HFF-Myc (cell line): ENCODE measurements at places on chromosomes 4 and X.

DNA sequence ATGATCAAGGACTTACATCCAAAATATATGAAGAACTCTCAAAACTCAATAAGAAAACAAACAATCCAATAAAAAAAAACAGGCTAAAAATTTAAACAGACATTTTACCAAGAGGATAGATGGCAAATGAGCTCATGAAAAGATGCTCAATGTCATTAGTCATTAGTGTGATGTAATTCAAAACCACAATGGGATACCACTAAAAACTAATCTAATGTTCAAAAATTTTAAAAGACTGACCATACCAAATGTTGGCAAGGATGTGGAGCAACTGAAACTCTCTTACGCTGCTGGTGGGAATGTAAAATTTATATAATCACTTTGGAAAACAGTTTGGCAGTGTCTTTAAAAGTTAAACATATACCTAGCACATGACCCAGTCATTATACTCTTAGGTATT, 43.7 kb downstream of the RPS6KA6 start:
- no peak for DNase-seq

DNA sequence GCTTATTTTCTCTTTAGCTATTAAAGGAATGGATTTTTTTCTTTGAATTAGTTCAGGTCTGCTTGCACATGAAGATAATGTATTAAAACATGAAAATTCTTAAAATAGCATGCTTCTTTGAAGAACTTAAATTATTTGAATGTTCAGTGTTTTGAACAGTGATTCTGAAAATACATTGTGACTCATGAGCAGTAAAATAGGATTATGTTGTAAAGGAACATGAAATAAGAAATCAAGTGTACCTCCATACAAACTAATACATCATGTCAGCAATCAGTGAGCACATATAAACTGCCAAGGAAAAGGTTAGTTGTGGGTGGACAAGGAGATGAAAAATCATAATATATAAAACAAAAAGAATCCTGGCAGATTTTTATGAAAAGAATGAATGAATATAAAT, 66.1 kb downstream of the SNX25 start:
- no peak for DNase-seq

DNA sequence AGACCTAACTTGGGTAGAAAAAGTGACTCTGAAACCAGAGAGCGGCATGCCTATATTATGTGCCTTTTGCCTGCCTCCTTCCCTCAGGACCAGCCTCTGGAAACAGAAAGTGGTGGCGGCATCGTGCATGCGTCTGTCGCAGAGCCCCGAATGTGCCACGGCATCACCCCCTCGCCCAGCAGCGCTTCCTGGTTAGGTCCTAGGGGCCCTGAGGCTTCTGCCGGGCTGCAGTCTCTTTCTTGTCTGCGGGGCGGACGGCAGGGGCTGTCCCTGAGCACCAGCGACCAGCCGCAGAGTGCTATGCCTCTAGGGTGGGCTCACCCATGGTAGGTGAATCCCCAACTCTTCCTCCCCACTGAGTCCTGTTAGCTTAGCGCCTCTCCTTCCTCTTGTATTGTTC, 68.7 kb downstream of the VSIG4 start:
- no peak for DNase-seq

DNA sequence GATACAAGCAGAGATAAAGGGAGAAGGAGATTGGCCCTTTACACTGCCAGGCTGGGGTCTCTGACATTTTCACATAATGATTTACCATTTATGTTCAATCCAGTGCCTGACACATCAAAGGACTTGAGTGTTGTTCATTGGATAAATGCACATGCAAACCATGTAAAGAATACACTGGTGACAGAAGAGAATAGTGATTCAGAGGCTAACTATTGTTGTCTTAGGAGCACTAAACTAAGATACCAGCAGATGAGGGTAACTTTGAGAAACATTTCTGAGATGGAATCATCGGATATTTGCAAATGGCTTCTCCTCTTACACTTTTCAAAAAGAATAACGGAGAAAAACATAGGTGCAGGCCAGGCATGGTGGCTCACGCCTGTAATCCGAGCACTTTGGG, 67.3 kb upstream of the HHIP start:
- DNase-seq = no peak

DNA sequence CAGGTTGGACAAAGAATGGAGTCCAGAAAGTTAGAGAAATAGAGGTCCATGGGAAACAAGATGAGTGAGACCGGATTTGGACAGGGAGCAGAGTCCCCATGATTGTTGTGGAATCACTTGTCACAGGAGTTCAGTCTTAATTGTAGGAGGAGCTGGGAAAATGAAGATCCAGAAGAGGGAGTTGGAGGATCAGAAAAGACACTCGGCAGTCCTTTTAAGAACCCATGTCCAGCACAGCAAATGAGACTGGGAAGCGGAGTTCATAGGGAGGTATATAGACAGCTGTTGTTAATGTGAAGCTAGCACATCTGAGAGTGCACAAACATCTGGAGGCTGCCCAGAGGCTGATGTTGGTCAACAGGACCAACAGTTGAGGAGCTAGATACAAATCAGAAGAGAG, 111.4 kb upstream of the RXFP1 start:
- DNase-seq = no peak

DNA sequence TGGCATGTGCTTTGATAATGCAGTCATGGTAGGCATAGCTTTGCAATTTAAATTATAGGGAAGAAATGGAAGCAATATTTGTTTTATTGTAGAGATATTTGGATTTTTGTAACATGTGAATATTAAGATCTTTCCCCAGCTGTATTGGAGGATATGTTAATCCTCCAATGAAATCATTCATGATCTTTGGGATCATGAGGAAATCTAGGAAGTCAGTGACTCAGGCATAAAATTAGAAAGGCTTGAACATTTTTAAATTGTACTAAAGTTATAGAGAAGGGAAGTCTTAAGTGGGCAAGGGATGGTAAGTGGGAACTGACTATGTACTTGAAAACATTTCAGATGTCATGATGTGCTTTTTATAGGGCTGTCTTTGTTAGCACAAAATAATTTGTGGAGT, 46.8 kb downstream of the FIP1L1 start:
- DNase-seq = no peak

DNA sequence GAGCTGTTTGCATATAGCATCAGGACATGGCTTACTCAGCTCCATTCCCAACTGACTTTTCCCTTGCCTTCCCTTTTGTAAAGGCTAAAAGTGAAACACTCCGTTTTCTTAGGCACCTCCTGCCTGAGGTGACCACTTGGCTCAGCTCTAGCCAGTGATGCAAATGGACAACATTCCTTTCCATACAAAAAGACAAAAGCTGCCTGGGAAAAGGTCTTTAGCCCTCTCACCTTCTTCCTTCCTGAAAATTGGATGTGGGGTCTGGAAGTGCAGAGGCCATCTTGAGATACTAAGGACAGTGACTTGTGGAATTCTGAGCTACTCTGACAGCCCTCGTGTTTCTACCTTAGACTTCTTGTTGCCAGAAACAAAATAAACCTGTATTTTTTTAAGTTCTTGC, 27.7 kb upstream of the SFRP2 start:
- DNase-seq = no peak

GRCh38 chrX:119991005-119991787, 47.6 kb upstream of the NKAP start:
- DNase-seq = no peak

DNA sequence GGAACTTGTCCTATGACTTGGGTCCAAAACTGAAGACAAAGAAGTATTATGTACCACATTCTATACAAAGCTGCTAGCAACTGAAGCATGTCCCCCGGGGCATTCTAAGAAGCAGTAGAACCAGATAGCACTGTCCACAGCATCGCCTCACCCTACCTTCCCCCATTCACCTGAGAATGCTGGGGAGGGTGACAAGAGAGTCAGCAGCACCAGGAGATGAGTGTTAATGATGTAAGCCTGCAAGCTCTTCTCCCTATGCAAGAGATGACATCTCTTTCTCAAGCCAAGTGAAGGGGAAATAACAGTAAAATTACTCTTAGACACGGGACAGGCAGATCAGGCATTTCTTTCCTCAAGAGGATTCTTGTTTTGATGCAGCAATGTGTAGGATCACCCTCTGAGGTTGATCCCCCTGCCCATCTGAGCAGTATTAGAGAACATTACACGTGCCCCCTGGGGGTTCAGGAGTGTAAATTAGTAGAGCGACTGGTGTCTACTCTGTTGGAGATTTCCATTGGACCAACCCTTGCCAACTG, 13.9 kb upstream of the TLR1 start:
- DNase-seq = no peak

DNA sequence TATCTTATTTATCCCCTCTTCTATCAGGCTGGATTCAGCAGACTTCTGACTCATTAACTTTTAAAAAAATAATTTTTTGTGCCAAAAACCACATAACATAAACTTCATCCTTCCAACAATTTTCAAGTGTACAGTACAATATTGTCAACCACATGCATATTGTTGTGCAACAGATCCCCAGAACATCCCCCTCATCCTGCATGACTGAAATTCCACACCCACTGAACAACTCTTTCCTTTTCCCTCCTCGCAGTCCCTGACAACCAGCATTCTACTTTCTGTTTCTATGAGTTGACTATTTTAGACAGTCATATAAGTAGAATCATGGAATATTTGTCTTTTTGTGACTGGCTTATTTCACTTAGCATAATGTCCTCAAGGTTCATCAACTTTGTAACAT, 2.2 kb upstream of the MID2 start:
- no peak for DNase-seq

DNA sequence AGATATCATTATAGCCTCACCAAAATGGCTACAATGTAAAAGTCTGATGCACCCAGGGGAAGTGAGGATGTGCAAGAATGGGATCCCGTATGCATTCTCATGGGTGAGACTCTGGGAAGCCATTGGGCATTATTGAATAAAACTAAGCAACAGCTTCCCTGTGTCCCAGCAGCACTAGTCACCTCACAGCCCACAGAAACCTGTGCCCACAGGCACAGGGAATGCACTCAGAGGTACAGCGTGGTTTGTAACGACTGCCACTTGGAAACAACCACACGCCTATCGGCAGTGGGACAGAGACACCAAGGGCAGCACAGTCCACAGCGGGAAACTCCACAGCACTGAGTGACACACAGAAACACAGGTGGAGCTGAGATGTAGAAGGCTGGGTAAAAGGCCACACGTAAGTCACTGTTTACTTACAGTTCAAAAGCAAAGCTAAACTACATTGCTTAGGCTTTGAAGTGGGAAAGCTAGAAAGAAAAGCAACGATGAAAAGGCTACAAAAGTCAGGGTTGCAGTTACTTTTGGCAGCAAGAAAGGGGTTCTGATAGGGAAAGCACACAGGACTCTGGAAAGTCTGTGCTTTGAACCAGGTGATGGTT, 69.2 kb downstream of the HAUS3 start:
- no peak for DNase-seq

DNA sequence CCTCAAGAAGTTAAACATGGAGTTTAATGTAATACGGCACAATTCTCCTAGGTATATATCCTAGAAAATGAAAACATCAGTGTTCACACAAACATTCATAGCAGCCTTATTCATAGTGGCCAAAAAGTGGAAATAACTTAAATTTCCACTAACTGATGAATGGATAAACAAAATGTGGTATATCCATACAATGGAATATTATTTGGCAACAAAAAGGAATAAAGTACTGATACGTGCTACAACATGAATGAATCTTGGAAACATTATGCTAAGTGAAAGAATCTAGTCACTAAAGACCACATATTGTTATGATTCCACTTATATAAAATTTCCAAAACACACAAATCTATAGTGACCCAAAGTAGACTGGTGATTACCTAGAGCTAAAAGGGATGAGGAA, 14.6 kb downstream of the SDAD1 start:
- no peak for DNase-seq

GRCh38 chrX:118983513-118983912, 9.1 kb downstream of the LONRF3 start:
- DNase-seq = no peak
